ENCODE measurements at places on chromosomes 1 and 21.

DNA sequence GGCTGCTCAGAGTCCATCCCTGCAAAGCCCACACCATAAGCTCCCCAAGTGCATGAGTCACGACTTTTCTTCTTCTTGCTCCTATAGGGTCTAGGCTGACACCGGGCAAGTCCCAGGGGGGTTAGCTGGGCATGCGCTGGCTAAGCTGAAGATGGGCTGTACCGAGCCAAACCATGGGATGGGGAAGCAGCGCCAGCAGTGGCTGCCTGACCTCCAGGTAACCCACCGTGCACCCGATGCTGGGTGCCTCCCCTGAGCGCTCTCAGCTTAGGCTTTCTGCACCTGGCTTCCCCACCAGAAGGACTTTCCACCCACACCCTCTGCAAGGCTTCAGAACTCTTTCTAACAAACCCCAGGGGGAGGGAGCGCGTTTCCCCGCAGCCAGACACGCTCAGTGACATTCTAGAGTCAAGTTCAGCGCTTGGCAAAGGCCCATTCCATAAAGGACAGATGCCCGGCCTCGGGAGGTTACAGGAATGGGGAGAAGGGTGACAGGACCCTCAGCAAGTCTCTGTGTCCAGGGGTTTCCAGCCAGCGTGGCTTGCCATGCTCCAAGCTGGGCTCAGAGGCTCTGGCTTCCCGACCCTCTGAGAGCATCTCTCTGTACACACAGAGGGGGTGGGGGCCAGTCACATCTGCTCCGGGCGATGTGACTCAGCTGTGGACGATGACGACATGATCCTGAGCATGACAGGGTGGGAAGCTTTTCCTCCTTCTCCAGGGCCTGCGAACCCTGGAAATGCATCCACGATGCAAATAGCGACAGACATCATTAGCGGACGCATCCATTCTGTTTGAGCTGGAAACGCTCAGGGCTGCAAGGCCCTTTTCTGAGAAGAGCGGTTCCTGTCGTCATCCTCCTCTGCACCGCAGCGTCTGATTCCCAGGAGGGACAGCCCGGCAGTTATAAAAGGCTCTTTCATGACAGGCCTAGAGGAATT, 107.8 kb downstream of the SIK1 start:
- DNase-seq, result no peak

GRCh38 chr1:194378517-194378916, 1192.1 kb upstream of the B3GALT2 start:
- DNase-seq, result no peak

GRCh38 chr1:181090641-181091126, 2.2 kb downstream of the IER5 start:
- no peak for DNase-seq

DNA sequence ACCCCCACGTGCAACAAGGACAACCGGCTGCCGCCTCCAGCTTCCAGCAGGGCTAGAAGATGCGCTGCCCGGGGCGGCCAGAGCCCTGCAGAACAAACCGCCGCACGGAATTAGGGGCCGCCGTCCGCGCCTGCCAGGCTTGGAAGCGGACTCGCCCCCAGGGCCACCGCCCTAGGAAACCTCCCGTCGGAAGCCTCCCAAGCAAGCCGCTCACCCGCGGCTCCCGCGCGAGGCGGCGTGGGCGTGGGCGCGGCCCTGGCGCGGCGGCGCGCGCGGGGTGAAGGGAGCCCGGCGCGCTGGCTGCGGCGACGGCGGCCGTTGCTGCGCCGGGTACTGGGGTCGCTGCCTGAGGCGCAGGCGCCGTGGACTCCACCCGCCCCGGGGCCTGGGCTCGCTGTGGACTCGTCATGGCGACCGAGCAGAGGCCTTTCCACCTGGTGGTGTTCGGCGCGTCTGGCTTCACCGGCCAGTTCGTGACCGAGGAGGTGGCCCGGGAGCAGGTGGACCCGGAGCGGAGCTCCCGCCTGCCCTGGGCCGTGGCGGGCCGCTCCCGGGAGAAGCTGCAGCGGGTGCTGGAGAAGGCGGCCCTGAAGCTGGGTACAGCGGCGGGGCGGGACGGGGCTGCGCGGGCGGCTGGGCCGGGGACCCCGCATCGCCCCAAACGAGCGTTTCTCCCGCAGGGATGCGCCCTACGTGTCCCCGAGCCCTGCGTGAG, at the start of gene SCCPDH:
TSS of gene SCCPDH (plus strand) at position 394 of the 715 bp plus-strand sequence. CDS start at position 408, 14 bp downstream.
- DNase-seq, result no peak

GRCh38 chr1:36322786-36323635, 434 bp downstream of the EVA1B start:
- no peak for DNase-seq

GRCh38 chr1:98119796-98120195, 199.0 kb upstream of the DPYD start:
- DNase-seq, result no peak

GRCh38 chr1:159786966-159787365, 6.2 kb downstream of the DUSP23 start:
- no peak for DNase-seq

DNA sequence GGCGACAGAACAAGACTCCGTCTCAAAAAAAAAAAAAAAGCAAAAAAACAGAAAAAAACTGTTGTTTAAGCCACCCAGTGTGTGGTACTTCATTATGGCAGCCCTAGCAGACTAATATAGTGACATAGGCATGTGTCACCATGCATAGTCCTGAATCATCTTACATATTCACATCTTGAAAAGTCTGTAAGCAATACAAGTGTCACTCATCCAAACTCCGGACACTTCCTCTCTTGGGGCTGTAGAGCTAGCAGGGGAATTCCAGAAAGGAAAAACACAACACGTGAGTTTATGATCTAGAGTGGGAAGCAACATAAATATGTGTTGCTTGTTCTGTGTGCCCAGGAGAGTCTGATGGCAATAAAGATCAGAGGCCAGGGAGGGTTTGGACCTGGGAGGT, 81.6 kb upstream of the KCNE2 start:
- no peak for DNase-seq

DNA sequence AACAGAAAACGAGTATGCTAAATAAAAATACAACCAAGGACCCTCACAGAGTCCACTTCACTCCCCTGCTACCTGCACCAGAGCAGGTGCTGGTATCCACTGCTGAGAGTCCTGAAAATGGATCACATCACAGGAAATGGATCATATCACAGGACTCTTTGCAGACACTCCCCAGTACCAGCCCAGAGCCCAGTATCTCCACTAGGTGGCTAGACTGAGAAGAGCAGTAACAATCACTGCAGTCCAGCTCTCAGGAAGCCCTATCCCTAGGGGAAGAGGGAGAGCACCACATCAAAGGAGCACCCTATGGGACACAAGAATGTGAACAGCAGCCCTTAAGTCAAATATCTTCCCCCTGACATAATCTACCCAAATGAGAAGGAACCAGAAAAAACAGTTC, 28.0 kb downstream of the AGBL4 start:
- no peak for DNase-seq

DNA sequence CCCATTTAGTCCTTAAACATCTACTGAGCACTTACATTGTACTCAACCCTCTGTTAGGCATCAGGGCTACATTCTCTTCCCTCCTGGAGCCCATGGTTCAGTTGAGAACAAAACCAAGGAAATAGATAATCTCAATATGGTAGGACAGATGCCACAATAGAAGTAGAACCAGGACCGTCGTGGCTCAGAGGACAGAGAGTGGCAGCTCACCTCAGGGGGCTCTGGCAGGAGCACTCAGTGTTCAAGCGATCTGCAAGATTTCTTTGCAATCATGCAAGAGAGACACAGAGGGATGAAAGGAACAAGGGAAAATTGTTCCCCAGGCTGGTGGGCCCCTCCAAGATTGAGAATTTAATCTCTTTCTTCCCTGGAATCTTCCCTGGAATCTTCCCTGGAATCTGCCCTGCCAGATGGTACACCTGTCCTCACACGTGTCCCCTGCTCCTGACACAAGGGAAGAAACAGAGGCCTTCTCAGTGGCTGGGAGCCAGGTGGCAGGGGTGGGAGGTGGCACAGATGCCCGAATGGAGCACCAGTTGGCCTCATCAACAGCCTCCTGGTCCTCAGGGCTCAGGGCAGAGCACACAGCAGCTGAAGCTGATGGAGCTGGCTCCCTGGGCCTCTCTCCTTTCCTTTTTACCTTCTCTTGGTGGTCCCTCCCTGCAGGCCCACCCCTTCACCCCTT, 135.4 kb downstream of the PLXNA2 start:
- no peak for DNase-seq

DNA sequence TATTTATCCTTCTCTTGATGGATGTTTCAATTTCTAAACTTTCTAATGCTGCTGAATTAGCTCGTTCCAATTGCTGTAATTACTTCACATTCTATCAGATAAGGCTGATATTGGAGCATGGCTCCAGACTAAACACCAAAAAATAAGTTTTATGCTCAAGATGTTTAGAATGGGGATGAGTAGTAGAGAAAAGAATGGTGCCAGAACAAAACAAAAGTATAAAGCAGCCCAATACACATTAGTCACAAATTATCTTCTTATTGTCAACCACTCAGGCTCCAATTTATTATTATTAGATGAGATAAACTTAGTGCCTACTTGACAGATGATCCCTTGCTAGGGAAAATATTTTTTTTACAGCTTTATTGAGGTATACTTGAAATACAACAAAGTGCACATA, 21.8 kb downstream of the ATPAF1 start:
- no peak for DNase-seq

GRCh38 chr1:58997637-58998036, 213.8 kb upstream of the JUN start:
- no peak for DNase-seq

- DNase-seq, result no peak
Observed at GRCh38 chr21:37398697-37399096, 32.1 kb downstream of the DYRK1A start.

DNA sequence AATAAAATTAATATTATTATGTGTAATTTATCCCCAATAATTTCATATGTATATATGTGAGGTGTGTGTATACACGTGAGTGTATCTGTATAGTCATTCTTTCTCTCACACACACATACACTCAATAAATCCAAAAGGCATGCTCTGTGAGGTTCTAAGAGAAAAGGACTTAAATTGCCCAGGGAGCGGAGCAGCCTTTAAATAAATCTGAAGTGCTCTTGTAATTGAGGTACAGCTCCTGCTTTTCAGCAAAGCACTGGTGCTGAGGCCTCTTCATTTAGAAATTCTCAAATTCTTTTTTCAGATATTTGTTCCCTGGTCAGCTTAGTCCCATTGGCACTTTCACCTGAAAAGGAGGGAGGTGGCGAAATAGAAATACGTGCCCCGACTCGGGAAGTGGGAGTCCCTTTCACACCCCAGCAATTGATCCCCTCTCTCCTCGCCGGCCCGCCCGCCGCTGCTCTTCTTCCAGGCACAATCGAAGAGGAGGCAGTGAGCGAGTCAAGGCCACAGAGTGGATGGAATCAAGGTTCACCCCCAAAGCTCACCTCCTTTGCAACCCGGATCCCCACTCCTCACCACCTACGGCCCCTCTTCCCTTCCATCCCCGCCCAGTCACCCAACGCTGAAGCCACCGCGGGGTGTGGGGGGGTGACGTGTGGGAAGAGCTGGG, 944 bp downstream of the PLPPR5 start:
- DNase-seq, result no peak

- DNase-seq, result no peak
Observed at GRCh38 chr1:9009438-9010370, 16.5 kb downstream of the SLC2A7 start.

DNA sequence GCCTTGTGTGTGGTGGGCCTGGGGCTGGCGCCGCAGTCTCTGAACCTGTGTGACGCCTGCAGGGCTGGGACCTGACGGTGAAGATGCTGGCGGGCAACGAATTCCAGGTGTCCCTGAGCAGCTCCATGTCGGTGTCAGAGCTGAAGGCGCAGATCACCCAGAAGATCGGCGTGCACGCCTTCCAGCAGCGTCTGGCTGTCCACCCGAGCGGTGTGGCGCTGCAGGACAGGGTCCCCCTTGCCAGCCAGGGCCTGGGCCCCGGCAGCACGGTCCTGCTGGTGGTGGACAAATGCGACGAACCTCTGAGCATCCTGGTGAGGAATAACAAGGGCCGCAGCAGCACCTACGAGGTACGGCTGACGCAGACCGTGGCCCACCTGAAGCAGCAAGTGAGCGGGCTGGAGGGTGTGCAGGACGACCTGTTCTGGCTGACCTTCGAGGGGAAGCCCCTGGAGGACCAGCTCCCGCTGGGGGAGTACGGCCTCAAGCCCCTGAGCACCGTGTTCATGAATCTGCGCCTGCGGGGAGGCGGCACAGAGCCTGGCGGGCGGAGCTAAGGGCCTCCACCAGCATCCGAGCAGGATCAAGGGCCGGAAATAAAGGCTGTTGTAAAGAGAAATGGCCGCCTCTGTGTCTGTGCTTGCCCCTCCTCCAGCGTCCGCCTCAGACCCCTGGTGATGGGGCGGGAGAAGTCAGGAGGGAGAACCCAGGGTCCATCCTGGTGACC, 788 bp downstream of the ISG15 start:
- DNase-seq, result no peak

GRCh38 chr21:26565111-26565510, 8.0 kb downstream of the CYYR1 start:
- no peak for DNase-seq

DNA sequence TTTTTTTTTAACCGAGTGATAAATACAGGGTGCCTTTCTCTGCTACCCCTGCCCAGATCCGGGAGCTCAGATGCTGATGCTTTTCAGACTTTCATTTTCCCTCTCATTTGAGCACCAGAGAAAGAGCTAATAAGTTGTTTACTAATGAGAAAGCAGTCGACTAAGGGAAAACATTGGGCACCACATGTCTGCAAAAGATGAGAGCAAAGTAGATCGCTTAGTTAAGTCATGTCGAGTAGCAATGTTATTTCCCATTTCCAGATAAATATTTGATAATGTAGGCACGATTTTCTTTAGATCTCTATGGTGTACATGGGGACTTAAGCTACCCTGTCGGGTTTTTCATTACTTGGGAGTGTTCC, 1.2 kb downstream of the PKN2 start:
- no peak for DNase-seq

DNA sequence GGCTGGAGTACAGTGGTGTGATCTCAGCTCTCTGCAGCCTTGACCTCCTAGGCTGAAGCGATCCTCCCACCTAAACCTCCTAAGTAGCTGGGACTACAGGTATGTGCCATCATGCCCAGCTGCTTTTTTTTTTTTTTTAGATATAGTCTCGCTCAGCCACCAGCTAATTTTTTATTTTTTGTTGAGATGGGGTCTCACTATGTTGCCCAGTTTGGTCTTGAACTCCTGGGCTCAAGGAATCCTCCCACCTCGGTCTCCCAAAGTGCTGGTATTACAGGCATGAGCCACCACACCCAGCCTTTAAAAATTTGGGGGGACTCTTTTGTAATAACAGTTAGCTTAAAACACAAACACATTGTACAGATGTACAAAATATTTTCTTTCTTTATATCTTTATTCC, 1.7 kb upstream of the SNX27 start:
- no peak for DNase-seq

GRCh38 chr1:167262836-167263235, 42.1 kb downstream of the POU2F1 start:
- no peak for DNase-seq

Measured in stimulated activated CD4-positive, alpha-beta T cell treated with anti-CD3 and anti-CD28 coated beads, Interleukin-1b, Interleukin-23, amount 100 ng/mL, for 1 hour (primary cell).